Amniotic stem cell (primary cell): ENCODE measurements at places on chromosomes 12 and 14.

GRCh38 chr14:54447231-54447692 is 6.1 kb upstream of the CNIH1 start:
- no peak for DNase-seq

GRCh38 chr14:72736308-72736707 is 157.6 kb downstream of the DPF3 start:
- no peak for DNase-seq

DNA sequence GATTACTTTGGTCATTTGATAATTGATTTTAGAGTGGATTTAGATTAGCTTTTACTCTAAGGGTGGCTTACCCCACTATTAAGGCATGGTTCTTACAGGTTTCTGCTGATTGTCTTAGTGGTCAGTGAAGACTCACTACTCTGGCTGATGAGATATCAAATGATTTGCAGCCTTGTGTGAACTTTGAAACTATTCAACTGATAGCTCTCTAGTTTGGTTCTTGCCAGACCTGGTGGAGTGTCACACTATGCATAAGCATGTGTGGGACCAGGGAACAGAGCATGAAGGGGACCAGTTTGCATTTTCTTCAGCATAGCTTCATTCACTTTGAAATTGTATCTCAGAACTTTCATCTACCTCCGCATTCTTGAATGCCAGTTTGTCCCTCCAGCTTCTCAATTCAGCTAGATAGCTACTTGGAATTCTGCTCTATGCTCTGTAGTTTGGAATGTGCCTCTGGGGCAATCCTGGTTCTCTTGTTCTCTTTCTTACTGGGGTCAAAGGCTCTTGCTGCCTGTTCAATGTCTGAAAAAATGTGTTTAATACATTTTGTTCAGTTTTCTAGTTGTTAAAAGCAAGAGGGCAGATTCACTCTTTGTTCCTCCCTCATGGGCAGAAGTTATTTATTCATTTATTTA is 12.7 kb downstream of the SCYL2 start:
- DNase-seq: no peak

DNA sequence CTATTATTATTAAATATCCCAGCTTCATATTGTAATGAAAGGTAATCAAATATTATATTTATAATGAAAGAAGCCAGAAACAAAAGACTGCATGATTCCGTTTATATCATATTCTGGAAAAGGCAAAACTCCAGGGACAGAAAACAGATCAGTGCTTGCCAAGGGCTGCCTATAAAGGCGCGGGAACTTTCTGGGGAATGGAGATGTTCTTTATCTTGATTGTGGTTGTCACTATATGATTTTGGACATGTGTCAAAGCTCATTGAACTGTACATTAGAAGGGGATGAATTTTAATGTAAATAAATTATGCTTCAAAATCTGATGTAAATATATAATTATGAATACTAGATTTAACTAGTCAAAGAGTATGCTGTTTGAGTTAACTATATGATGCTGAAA is 115.4 kb upstream of the KRAS start:
- DNase-seq: no peak

DNA sequence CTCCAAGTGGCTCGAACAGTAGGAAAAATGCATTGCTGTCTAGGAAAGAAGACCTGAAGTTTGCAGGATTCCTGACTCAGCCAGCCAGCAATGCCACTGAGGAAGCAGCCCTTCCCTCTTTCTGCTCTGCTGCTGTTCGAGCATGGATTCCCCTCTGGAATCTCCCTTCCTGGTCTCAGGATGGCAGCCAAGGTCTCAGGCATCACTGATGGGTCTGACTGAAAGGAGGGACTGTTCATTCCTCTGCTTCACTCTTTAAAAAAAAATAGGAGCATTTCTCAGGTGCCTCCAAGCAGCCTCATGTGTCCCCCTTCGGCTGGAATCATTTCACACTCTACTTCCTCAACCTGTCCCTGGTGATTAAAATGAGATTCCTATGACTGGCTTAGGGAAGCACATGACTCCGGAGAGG is 62.4 kb downstream of the SLC15A4 start:
- no peak for DNase-seq
